Cerebellar nuclear complex (tissue), 1 donor: ENCODE measurements at places on chromosomes 6 and 20.

- no peak for DNase-seq
Measured at GRCh38 chr6:87917886-87918285, 129.8 kb upstream of the SPACA1 start.

- DNase-seq, result no peak
Measured at GRCh38 chr6:56297022-56297989, 49.9 kb upstream of the COL21A1 start.

GRCh38 chr20:63408684-63409046 is 47.5 kb upstream of the CHRNA4 start:
- DNase-seq, result no peak

DNA sequence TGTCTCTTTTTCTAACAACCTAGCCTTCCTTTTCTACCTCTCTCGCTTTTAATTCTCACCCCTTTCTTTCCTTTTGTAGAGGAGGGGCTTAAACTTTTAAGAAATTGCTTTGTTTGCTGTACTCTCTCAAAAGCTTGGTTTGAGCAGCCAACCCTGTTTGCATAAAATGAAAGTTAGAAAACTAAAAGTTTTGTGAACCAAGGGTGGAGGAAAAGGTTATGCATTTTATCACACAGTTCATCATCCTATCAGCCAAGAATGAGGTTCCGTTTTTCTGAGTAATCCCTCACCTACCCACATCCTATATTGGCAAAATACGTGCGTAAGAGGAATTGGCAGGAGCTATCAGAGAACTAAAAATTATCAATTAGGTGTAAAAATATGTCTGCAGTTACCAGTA is 42.8 kb upstream of the LOC128125822 start:
- DNase-seq, result no peak

GRCh38 chr6:56958481-56958880 is 3.6 kb downstream of the BEND6 start:
- no peak for DNase-seq

GRCh38 chr6:10390495-10391298 is 24.2 kb downstream of the TFAP2A start:
- DNase-seq, result no peak

- DNase-seq, result no peak
Measured at GRCh38 chr6:129006724-129007514, 124.0 kb downstream of the LAMA2 start.

DNA sequence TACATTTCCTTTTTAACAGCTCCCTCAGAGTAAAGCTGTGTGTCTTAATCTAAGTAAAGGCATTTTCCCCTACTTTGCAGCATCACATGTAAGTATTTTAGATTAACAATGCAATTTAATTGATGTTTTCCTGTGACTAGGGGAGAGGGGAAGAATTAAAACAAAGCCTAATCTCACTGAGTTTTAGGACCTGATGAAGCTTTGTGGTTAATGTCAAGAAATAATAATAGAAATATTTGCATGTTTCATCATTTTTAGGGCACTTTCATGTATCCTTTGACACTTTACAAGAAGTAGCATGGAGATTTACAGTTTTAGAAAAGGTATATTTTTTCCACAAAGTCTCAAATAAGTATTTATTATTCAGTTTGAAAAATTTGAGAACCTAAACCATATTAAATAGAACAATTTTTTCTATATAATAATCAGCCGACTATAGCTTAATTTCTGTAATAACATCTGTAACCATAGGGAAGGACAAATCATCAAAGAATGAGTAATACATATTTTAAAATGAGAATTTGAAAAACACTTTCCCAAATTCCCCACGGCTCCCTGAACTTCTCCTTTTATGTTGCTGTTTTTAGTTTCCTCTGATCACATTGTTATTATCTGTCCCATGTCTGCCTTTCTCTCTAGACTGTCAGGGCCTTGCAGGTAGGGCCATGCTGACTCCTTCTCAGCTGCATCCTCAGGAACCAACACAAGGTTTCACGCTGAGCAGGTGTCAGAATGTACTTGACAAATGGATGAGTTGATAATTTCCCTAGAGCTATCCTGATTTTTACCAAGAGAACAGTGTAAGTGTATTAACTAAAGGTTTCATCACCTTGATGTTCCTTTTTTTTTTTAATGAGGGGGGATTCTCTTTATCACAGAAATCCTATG is 338.1 kb downstream of the SYNE1 start:
- DNase-seq, result peak; percentile 35

GRCh38 chr6:46961232-46961631 is 39.5 kb upstream of the ADGRF5 start:
- DNase-seq, result no peak
